Fibroblast of mammary gland (primary cell): ENCODE measurements at places on chromosomes 16 and 17.

- DNase-seq: no peak
Observed at GRCh38 chr16:68035227-68035626, 12.1 kb downstream of the DUS2 start.

GRCh38 chr17:81331527-81332043, 36.5 kb upstream of the SLC38A10 start:
- no peak for DNase-seq

DNA sequence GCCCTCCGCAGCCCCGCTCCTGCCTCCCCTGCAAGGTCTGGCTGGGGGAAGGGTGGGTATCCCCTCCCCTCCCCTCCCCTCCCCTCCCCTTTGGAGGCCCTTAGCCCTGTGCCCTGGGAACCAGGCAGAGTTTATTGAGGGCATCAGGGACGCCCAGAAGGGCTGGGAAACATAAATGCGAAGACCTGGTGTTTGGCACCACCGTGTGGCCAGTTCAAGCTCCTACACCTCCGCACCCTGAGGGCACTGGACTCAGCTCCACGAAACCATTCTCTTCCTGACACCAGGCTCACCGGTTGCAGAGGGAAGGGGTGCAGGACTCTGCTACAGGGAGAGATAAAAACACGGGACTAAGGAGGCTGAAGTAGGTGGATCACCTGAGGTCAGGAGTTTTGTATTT, 1.0 kb upstream of the AIPL1 start:
- peak; percentile 68 for DNase-seq

GRCh38 chr16:51509336-51509735, 358.3 kb upstream of the SALL1 start:
- no peak for DNase-seq

GRCh38 chr17:67422897-67423296, 45.8 kb downstream of the PITPNC1 start:
- DNase-seq: no peak

DNA sequence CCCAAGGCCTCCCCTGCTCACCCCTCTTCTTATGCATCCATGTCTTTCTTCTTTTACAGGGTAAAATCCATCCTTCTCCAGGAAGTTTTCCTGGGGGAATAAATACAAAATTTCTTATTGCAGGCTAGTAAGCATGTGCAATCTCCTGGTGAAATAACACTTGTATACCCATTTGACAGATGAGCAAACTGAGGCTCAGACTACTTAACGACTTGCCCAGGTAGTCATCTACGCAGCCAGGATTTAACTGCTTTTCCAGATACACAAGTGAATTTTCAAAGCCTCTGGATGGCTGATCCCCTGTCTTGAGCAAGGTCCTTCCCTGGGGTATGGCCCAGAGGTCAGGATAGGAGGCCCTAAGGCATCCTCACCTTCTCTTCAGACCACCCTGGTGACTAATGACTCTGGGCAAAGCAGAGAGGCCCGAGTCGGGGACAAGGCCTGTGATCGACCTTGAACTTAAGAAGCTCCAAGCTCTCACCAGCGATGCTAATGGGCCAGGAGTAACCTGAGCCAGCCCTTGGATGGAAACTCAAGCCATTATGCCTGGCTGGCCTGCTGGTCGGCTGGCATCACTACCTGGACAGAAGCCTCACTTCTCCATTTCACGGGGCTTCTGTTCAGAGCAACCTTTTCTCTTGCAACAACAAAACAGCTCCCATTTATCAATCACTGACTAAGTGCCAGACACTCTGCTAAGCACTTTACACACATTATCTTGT, 33.1 kb downstream of the ZNF423 start:
- DNase-seq: no peak

- no peak for DNase-seq
Observed at GRCh38 chr17:50542795-50543774, 3.9 kb upstream of the SPATA20 start.

- no peak for DNase-seq
Observed at GRCh38 chr17:73172252-73172651, 7.4 kb downstream of the SSTR2 start.
